ENCODE measurements at places on chromosomes 2 and 18. TPM values are rescaled to one million over a fixed set of nuclear protein-coding genes. Genes with fewer than 3 reads are reported as not detected.

The RBKS gene
- 1.1 TPM for total RNA-seq

The SEPTIN10 gene
- total RNA-seq = 100 TPM

The GIGYF2 gene
- total RNA-seq = 39.5 TPM

The UNC80 gene
- total RNA-seq = under 0.01 TPM

The KCNS3 gene
- 5.1 TPM for total RNA-seq

The SERPINB11 gene
- total RNA-seq = not detected

The XIRP2 gene
- not detected for total RNA-seq

The TRIB2 gene
- total RNA-seq = 5.0 TPM

The LAMA1 gene
- total RNA-seq = 7.5 TPM

Data from foreskin keratinocyte (primary cell).